ENCODE measurements at places on chromosomes 16 and 17.

- DNase-seq = no peak
These were observed 59.2 kb downstream of the PGS1 start for GRCh38 chr17:78437508-78438169.

- DNase-seq = no peak
These were observed 5.4 kb downstream of the COL1A1 start for GRCh38 chr17:50196036-50196435.

- no peak for DNase-seq
These were observed 60.5 kb downstream of the MRC2 start for GRCh38 chr17:62687997-62688396.

- DNase-seq = no peak
These were observed 48.3 kb upstream of the ABCC11 start for GRCh38 chr16:48295488-48296281.

GRCh38 chr17:3770466-3770865 lies 30.5 kb downstream of the ITGAE start:
- no peak for DNase-seq

GRCh38 chr16:82955741-82956348 lies 329.1 kb downstream of the CDH13 start:
- no peak for DNase-seq

DNA sequence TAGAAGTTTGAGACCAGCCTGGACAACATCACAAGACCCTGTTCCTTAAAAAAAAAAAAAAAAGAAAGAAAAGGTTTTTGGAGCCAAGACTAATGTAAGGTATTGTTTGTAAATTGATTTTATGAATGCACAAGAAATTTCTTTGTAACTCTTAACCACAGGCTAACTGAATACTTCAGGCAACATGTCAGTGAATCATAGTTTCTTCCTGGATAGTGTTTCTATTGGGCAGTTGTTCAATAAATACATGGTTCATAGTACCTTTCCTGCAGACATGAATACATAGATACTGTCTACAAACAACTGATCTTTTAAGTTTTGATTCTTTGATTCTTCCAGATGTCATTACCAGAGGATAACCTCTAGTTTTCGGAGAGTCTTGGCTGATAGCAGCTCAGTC lies 11.6 kb downstream of the DDX42 start:
- no peak for DNase-seq

- no peak for DNase-seq
These were observed 33.4 kb upstream of the PIK3R6 start for GRCh38 chr17:8900626-8901585.

DNA sequence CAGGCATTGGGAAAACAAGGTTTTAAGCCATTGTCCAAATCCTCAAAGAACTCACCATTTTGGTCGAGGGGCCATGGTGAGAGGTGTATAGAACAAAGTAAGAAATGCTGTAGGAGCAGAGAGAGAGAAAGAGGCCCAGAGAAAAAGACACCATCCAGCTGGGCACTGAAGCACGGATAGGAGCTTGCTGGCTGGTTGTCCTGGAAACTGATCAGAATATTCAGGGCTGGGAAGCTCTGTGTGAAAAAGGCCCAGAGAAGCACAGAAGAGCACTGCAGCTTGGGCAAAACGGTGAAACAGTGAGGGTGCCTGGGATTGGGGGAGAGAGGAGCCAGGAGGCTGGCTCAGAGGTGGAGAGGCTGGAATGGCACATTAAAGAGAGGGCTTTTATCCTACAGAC lies 16.5 kb downstream of the HS3ST3B1 start:
- DNase-seq = no peak

DNA sequence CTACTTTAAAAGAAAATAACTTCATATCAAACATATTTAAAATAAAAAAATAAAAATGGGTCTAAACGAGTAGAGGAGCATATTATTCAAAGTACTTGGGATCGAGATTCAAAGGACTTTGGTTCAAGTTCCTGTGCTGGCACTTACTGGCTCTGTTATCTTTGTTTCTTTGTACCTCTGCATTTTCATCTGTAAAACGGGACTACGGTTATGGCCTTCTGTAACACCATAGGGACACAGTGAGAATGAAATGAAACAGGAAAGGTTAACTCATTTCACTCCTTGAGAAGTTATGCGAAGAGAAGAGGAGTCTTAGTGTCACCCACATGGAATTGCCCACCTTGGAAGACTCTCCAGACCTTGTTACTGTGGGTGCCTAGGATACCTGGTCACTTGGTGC lies 379.1 kb upstream of the CCL2 start:
- DNase-seq = no peak

DNA sequence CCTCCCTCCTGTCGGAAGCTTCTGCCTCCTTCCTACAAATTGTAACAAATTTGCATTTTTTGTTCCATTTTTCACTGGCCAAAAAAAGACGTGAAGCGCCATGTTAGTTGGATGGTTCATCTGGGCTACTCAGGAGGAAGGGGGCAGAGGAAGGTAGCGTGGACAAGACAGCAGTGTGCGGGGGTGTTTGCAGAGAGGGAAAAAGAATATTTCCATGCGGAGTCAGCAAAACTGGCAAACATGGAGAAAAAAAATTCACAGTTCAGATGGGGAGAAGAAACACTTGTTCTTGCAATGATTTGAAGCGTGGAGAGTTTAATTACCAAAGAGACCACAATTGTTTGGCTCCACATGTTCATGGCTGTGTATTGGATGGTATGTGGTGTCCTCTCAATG lies 138.8 kb upstream of the ERCC4 start:
- DNase-seq = no peak

DNA sequence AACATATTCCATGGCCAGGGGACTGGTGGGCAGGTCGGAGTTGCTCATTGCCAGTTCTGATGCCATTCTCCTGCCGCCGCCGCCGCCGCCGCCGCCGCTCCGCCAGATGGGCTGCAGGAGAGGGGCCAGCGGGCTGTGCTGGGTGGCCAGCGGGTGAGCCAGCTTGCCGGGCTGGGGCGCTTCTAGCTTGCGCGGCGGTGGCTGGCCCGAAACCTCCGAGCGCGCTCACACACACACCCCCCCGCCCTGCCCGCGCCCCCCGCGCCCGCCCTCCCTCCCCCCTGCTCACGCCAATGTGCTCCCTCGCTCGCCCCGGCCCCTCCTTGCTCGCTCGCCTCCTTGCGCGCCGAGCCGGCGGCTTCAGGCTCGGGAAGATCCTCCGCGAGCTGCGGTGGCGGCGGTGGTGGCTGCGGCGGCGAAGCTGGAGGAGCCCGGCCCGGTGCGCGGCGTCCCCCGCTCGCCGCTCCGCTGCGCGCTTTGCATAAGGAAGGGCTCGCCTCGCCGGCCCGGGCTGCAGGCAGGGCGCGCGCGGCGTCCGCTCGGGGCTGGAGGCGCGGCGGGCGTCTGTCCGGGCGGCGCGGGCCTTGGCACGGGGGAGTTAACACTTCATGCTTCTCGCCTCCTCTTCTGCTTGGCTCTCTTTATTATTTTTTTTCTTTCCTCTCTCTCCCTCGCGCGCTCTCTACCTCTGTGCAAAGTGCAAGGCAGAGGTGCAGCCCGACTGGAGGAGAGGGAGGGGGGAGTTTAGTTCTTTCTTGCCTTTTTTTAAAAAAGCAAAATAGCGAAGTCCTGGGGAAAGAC lies 500 bp downstream of the MAF start:
- peak; percentile 77 for DNase-seq

DNA sequence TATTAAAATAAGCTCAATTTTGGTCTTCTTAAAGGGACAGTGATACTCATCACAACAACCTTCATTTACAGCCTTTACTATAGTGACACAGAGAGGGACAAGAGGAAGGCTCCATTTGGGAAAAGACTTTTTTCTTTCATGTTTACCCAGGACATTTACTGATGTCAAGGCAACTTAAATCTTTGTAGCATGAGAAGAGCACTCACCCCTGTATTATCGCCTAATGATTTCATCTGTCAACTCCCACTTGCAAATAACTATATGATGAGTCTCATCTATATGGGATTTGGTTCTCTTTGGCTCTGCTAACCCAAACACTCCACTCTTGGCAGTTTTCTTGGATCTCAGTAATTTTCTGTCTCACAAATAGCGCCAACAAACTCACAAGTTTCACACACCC lies 24.1 kb downstream of the BLMH start:
- DNase-seq = no peak

DNA sequence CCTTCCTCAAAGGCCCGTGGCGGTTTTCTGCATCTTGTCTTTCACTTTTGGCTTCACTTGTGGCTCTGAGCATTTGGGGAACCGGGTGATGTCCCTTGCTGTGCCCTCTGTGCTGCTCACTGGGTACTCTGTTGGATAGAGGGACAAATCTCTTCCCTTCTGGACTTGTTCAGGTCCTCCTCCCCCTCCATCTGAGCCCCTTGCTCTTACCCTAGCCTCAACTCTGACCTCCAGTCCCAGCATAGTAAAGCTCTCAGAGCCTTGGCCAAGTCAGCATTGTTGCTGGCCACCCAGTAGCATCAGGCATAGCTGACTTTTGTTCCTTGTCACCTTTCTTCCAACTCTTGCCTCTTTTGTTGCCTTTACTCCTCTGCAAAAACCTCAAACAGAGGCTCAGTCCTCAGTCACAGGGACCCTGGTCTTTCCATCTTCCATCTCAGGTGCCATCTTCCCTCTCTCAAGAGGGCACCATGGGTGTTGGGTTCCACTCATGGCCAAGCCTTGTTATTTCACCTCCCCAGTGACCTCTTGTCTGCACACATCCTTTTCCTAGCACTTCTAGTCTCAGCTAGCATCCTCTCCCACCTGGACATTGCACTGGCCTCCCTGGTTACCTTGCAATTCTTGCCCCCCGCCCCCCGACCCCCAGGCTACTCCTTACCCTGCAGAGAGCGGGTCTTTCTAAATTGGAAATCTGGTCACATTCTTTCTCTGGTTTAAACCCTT lies 393 bp upstream of the PSMB10 start:
- no peak for DNase-seq

GRCh38 chr16:59634004-59634579 lies 900.0 kb upstream of the GOT2 start:
- no peak for DNase-seq

- DNase-seq = no peak
These were observed 237.3 kb upstream of the TNRC6C start for GRCh38 chr17:77720946-77721845.

DNA sequence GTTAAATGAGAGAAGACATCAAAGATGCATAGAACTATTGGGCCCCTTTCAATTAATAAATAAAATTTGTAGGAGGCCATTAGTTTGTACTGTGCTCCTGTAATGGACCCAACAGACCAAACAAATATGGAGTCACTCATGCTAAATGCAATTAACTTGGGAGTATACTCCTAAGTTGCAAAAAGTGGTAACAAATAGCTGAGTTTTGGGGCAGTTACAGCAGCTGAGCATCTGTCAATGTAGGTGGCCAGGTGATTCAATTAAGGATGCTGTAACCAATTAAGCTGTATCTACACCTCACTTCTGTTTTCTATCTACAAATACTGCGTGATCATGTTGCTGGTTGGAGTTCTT lies 34.9 kb downstream of the WNT9B start:
- DNase-seq = no peak

DNA sequence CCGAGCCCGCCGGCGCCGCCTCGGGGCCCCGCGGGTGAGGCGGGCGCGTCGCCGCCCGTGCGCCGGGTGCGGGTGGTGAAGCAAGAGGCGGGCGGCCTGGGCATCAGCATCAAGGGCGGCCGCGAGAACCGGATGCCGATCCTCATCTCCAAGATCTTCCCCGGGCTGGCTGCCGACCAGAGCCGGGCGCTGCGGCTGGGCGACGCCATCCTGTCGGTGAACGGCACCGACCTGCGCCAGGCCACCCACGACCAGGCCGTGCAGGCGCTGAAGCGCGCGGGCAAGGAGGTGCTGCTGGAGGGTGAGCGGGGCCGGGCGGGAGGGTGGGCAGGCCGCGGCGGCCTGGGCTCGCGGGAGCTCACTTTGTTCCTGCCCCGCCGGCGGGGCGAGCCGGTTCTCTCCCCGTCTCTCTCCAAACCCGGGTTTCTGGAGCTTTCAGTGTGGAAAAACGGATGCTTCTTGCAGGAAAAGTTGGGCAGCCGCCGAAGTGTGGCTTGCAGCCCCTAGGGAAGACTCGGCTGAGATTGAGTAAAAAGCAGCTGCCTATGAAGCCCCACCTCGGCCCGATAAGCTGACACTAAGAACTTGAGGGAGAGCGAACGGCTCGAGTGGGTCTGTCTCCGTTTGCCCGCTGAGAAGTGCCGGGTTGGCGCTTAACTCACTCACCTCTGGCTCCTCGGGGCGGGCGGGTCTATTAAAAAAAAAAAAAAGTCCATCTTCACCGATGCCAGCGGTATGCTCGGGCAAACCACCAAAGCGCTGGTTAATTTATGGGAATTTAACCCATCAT lies 677 bp downstream of the SNTB2 start:
- peak; percentile 42 for DNase-seq

GRCh38 chr16:3949946-3950342 lies 69.4 kb upstream of the CREBBP start:
- DNase-seq = no peak

- no peak for DNase-seq
These were observed 7.6 kb upstream of the GFAP start for GRCh38 chr17:44922746-44923470.

DNA sequence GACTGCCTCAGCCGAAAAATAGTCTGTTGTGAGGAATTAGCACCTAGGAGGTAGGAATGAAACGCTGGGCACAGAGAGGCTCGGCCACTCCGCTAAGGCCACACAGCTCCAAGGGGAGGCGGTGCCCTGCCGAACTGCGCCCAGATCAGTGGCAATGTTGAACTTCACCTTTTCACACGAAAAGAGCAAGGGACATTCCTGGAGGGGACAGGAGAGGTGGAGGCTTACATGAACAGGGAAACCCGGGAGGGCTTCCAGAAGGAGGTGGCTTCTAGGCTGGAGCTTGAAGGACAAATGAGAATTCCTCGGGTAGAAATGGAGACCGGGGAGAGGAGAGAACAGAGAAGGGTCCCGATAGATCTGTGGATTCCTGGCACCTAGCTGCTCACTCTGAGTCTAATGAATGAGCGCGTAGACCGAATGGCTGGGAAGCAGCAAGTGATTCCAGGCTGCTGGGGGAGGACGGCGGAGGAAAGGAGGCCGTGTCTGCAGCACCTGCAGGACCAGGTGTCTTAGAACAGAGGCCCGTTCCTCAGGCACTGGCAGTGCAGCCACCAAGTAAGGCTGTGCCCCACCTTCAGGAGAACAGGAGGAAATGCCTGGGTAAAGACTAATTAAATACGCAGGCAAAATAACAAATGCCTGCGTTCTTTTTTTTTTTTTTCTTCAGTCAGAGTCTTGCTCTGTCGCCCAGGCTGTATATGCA lies 722 bp upstream of the SLC38A10 start:
- no peak for DNase-seq

GRCh38 chr16:9392956-9393355 lies 301.5 kb downstream of the HAPSTR1 start:
- DNase-seq = peak; percentile 21

DNA sequence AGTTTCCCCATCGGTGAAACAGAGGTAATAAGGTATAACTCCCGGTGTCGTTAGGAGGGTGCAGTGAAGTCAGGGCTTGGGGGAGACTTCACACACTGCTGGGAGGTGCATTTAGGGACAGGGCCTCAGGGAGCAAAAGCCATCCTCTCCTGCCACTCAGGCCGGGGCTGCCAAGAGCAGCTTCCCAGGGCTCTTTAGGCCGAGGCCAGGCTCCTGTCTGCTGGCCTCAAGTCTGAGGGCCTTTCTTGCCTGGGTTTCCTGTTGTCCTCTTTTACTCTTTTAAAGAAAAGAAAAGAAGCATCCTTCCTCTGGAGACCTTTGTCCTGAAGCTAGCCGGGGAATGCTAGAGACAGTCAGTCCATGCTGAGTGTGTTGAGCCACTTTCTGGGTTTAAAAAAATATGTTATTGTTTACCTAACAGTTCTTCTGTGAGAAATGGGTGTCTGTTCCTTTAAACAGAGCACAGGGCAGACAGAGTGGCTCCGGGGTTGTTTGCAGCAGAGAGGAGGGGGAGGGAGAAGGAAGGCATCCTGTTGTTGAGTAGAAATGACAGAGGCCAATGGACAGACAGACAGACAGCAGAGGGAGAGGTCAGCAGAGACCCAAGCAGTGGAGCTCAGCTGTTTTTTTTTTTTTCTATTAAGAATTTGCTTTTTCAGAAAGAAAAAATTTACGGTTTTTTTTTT lies 79.1 kb downstream of the C17orf67 start:
- DNase-seq = no peak
